Left ventricle myocardium inferior (tissue), 1 donor: ENCODE measurements at places on chromosomes 2 and 18. TPM values are rescaled to one million over a fixed set of nuclear protein-coding genes. Genes with fewer than 3 reads are reported as not detected.

DNA sequence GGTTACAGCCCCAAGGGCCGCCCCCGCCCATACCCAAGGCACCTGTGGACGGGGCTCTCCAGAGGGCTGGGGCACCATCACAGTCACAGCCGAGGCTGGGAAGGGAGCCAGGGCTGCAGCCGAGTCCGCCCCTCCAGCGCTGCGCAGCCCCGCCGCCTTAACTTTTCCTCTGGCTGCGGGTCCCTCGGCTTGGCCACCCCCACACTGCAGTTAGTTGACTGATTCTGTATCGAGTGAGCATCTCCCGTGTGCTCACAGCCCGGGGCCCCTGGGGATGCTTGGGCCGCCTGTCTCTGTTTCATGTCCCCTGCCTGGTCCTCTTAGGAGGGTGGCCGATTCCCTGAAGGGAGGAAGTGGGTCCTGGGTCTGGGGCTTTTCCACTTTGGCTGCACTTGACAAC, 33.7 kb downstream of the EMILIN2 start:
- no peak for DNase-seq

DNA sequence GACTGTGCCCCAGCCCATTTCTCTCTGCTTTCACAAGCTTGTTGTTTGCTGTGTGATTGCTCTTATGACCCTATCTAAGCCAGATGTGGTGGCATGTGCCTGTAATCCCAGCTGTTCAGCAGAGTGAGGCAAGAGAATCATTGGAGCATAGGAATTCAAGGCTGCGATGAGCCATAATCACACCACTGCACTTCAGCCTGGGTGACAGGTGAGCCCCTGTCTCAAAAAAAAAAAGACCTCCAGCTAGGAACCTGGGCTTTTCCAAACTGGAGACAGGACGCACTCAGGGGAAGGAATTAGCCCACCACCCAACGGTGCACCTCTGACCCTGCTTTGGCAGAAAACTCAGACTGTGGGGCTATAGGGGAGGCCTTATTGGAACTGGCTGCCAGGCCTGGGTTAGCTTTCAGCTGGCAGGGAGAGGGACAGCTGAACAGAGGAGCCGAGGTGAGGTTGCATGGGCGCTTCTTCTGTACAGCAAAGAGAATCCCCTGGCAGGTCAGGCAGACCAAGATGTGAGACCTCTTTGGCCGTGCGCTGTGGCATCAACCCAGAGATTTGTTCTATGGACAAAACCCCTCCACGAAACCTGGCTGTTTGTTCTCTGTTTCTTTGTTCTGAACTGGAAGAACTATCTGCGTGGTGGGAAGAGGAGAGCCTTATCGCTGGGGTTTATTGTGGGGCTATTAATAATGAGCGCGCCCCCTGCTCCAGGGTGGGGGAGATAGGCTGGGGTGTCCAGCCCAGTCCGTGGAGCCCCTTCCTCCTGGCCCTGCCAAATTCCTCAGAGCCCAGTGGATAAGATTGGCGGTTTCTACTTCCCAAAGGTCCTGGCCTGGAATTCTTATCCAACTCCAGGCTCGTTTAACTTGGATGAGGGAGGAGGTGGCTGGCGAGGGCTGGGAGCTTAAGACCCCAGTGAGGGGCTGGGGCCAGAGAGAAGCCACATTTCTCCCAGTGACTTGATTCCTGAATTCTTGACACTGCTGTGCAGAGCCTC, 38.8 kb upstream of the SMAD7 start:
- no peak for DNase-seq

DNA sequence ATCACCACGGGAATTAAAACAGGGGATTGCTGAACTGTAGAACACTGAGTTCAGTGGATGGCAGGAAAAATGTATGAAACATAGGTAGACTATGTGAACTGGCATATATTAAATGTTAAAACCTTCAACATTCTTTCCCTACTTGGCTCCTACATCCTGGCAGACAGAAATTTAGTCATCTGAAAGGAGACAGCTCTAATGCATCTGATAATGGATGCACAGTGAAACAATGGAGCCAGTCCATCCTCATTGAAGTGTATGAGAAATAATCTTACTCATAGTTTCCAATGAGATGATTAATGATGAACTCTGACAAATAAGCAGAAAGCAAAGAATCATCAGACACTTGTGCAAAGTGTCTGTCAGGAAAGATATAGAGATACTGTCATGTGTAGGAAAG, 1629.7 kb upstream of the TMEFF2 start:
- DNase-seq = no peak

CERKL gene
- not detected for total RNA-seq

DNA sequence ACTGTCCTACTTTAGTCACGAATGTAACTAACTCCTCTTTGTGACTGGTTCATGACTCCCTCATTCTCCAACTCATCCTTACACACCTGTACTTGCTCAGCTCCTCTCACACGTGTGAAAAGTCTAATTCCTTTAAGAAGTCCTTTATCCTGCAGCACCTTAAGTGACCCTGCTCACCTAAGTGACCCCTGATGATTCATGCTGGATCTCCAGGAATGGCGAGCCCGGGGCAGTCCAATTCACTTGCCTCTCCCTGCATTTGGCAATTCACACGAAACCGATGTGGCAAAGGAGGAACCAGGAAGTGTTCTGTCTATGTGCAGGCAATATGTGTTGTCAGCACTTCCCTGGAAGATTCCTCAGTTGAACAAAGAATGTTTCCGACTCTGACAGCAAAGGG, 189.8 kb upstream of the NABP1 start:
- no peak for DNase-seq
